ENCODE measurements at places on chromosomes 5 and 9.

- DNase-seq, result no peak
Measured at GRCh38 chr5:172091956-172092732, 85.7 kb upstream of the FBXW11 start.

- no peak for DNase-seq
Measured at GRCh38 chr5:17329571-17329970, 112.1 kb downstream of the BASP1 start.

DNA sequence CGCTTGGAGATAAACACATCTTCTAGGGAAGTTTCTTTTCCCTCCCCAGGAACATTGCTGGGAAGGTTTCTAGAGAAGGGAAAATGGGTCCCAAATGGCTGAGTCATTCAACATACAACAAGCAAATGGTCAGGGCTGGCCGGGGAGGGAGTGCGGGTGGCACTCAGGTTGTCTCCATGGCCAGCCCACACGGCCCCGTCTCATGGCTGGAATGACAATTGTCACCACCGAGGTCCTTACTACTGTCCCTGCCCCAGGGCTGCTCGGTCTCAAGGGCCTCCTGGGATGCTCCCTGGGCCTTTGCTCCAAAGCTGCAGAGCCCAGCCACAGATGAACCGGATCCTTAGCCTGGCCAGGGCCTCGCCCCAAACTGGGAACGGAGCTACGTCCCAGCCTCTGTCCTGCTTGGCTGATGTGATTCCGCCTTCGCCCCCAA is 121.9 kb downstream of the FGF18 start:
- no peak for DNase-seq

GRCh38 chr5:165083394-165083793 is 1578.0 kb downstream of the MAT2B start:
- no peak for DNase-seq

DNA sequence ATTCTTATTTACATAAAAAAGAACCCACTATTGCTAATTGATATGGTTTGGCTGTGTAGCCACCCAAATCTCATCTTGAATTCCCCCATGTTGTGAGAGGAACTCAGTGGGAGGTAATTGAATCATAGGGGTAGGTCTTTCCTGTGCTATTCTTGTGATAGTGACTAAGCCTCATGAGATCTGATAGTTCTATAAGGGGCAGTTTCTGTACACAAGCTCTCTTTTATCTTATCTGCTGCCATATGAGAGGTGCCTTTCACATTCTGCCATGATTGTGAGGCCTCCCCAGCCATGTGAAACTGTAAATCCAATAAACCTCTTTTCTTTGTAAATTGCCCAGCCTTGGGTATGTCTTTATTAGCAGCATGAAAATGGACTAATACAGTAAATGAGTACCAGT is 58.2 kb upstream of the PRR16 start:
- no peak for DNase-seq

DNA sequence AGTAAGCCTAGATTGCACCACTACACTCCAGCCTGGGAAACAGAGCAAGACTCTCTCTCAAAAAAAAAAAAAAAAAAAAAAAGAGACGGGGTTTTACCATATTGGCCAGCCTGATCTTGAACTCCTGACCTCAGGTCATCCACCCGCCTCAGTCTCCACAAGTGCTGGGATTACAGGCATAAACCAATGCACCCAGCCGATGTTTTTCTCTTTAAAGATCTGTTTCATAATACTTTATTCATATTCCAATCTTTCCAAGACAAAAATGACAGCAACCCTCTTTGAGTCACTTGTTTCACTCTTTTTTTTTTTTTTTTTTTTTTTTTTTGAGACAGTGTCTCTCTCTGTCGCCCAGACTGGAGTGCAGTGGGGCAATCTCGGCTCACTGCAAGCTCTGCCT is 13.6 kb upstream of the LMNB1 start:
- DNase-seq, result no peak

DNA sequence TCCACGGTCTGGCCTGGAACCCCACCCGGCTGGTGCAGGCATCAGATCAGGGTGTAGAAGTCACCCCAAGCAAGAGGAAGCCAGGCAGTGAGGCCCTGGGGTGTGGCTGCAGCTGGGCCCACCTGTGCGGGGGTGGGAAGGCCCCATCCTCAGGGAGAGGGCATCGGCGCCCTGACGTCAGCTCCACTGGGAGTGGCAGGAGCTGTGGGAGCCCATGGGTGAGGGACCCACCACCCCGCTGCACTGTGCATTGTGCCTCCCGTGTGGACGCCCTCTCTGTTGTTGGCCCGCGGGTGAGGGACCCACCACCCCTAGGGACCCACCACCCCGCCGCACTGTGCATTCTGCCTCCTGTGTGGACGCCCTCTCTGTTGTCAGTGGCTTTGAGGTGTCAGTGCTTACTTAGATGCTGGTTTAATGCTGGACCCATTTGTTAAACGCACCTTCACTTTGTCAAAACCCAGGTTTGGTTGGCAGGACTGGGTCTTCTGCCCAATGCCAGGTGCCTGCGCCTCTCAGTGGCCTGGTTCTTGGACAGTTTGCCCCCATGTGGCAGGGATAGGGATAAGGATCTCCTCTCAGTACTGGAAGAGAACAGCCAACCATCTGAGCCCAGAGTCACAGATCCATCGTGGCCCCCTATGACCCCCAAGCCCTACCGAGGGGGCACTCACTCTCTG is 6.9 kb upstream of the EXOC3 start:
- DNase-seq, result no peak

GRCh38 chr5:171427318-171428167 is 8.1 kb downstream of the FGF18 start:
- no peak for DNase-seq

DNA sequence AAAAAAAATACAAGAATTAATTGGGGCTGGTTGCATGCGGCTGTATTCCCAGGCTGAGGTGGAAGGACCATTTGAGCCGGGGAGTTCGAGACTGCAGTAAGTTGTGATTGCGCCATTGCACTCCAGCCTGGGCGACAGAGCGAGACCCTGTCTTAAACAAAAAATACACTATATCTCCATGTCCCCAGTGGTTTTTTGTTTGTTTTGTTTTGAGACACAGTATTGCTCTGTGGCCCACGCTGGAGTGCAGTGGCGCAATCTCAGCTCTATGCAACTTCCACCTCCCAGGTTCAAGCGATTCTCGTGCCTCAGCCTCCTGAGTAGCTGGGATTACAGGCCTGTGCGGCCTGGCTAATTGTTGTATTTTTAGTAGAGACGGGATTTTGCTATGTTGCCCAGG is 1.2 kb downstream of the COQ4 start:
- DNase-seq, result no peak

GRCh38 chr5:10401498-10401897 is 40.2 kb upstream of the ROPN1L start:
- no peak for DNase-seq

- DNase-seq, result no peak
Measured at GRCh38 chr5:168879929-168880328, 300.8 kb upstream of the PANK3 start.

DNA sequence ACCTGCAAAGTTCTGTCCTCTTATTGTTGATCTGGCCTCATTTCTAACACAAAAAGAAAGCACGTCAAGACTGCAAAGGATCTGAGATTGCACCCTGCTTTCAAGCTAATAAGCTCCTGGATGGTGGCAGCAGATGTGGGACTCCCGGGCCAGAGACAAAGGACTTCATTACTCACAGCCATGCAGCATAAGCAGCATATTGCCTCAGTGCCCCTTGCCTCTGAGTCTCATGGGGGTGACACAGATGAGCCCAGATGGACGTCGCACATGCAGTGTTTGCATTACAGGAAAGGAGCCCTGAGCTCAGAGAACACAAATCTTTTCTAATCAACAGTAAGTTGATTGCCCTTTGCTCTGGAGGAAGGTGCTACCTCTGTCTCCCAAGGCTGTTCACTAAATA is 105.0 kb downstream of the SLC28A3 start:
- DNase-seq, result no peak

DNA sequence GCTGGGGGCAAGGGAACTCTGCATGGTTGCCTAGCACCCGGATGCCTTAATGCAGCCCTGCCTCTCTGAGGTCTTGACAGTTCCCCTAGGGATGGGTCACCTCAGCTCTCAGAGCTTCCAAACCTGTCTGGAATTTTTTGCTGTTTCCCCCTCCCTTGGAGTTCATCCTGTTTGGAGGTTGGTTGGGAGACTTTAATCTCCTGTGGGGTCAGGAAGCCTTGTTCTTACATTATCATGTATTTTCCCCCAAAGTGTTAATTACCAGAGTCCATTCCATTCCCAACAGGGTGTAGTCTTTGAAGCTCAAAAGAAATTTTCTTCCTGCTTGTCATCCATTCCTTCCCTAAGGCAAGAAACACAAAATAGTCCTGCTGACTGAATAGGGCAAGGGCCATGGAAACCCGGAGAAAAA is 150.3 kb upstream of the SPRY4 start:
- no peak for DNase-seq

DNA sequence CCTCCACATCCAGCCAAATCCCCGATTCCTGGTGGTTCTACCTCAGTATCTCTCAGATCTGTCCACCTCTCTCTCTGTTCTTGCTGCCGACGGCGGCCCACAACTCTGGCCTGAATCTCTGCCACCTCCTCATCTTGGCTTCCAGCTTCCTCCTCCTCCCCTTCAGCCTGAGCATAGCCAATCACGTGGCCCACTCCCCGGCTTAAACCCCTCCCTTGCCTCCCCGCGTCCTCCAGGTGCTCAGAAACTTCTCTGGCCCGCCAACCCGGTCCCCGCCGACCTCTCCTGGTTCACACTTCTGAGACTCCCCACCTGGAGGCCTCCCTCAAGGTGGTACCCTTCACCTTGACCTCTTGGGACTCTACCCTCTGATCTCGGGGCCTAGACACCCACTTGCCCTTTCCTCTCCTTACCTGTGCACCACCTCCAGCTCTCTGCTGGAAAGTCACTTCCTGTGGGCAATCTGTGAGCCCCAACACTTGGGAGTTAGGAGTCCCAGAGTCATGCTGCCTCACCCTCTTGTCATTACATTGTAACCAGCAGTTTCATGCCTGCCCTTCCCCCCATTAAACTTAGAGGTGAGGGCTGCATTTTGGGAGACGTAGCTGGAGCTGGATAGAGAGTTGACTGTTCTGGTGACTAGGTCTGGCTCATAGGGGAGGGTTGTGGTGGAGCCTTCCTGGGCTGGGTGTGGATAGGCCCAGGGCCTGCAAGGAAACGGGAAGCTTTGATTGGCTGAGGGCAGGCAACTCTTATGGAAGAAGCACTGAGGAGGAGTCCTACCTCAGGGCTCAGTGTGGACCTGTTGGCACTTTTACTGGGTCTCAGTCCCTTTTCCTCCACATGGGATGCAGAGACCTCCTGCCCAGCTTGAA is 4.5 kb upstream of the SET start:
- peak; percentile 76 for DNase-seq

GRCh38 chr9:134371731-134372130 is 45.5 kb downstream of the RXRA start:
- DNase-seq, result no peak

- no peak for DNase-seq
Measured at GRCh38 chr9:72978744-72979143, 25.9 kb upstream of the ALDH1A1 start.

- no peak for DNase-seq
Measured at GRCh38 chr9:125497906-125498305, 209.1 kb downstream of the MAPKAP1 start.

DNA sequence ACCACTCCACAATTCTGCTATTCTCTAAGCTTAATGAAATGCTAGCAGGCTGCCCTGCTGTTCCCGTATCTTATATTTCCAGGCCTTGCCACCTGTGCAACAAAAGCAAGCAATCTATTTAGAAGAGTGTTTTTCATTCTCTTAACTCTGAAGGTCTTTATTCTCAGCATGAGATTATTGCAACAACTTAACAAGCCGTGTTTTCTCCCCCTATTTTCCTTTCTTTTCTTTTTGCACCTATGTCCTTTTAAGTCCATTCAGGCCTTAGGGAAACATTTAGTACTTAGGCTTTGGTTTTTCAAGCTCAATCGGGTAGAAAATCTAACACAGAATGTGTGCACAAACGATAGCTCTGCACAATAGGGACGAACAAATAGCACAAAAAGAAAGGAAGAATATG is 89.6 kb upstream of the DMRTA1 start:
- DNase-seq, result no peak

- DNase-seq, result no peak
Measured at GRCh38 chr9:16103620-16104397, 551.0 kb downstream of the CCDC171 start.

DNA sequence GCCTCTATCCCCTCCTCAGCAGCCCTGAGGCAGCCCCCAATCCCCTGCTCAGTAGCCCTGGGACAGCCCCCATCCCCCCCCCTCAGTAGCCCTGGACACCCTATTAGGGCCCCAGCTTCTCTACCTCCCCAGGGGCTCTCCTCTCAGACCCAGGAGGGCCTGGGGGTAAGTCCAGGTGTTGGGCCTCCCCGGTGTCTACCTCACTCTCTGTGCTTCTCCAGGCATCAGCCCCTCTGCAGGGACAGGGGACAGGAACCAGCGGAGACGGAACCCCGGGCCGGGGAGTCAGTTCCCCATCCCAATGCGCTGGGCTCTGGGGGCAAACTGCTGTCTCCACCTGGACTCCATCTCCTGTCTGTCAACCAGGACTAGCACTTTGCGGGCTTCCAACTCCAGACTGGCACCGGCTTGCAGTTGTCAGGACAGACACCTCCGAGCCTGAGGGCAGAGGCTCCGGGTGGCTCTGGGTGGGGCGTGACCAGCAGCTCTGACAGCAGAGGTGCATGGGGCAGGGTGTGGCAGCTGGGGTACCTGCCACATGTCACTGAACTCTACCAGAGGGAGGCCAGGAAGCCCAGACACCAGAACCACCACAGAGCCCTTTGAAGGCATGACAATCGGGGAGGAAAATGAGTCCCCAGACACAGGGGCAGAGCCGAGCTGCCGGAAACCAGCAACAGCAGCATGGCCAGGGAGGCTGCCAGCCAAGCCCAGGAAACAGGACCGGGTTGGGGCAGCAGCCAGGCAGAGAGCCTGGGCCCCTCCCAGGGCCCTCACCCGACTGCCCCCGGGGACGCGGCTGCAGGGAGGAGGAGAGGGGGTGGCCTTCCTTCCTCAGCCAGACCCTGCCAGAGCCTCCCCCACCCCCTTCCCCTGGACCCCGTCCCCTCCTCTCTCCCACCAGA is 17.7 kb upstream of the UBAC1 start:
- peak; percentile 56 for DNase-seq

DNA sequence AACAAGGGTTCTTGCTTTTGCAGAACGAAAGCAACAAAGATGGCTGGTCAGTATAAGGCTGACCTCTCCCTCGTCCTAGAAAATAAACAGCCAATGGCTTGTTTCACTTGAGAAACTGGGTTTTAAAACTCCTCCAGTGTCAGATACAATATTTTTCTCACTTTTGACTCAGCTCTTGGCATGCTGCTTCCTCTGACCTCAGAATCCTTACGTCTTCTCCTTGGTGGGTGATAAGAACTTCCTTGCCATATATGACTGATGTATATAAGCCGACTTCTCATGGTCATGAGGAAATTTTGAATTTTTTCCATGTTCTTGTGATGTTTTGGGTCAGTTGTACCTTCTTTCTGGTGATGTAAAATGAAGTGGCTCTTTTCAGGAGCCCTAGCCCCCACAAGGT is 3.8 kb downstream of the ZNF618 start:
- no peak for DNase-seq

- no peak for DNase-seq
Measured at GRCh38 chr9:784202-784601, 57.3 kb upstream of the DMRT1 start.

DNA sequence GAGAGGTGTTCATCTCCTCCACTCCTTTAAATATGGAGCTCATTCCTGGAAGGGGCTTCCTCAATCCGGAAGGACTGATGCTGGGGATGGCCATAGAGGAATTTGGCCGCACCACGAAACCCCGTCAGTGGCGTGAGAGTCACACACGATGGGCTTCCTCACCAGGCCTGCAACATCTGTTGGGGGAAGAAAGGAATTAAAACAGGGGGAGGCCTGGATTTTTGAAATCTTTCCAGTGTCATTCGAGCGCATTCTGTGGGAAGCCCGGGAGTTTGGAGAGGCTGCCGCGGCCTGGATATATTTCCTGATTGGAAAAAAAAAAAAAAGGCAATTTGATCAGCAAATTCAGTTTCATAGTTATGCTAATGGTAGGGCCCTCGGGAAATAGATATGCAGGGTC is 76.3 kb upstream of the ORM1 start:
- no peak for DNase-seq

All from CD4-positive, alpha-beta T cell treated with Interleukin-4 for 4 hours (primary cell).